RWPE1 (cell line): ENCODE measurements at places on chromosomes 7 and 10.

GRCh38 chr7:512146-512510 lies 7.5 kb downstream of the PDGFA start:
- DNase-seq, result no peak

DNA sequence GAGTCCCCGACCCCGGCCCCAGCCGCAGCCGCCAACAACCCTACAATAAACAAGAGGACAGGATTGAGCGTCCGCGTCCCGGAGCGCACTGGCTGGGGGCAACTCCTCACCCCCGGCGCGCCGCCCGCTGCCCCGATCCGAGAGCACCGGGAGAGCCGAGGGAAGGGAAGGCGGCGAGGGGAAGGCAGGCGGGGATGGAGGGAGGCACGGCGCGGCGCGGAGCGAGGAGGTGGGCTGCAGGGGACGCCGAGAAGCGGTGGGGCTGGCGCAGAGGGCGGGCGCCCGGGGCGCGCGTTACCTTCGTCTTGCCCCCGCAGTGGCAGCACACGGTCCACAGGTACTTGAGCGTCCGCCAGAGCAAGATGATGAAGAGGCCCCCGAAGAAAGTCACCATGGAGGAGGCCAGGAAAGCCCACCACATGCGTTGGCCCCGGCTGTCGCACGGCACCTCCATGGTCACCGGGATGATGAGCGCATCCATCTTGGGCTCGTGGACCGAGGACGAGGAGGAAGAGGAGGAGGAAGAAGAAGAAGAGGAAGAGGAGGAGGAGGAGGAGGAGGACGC lies 559 bp downstream of the KCNMA1 start:
- DNase-seq, result no peak

- no peak for DNase-seq
Observed at GRCh38 chr7:43220250-43220649, 107.8 kb downstream of the HECW1 start.

DNA sequence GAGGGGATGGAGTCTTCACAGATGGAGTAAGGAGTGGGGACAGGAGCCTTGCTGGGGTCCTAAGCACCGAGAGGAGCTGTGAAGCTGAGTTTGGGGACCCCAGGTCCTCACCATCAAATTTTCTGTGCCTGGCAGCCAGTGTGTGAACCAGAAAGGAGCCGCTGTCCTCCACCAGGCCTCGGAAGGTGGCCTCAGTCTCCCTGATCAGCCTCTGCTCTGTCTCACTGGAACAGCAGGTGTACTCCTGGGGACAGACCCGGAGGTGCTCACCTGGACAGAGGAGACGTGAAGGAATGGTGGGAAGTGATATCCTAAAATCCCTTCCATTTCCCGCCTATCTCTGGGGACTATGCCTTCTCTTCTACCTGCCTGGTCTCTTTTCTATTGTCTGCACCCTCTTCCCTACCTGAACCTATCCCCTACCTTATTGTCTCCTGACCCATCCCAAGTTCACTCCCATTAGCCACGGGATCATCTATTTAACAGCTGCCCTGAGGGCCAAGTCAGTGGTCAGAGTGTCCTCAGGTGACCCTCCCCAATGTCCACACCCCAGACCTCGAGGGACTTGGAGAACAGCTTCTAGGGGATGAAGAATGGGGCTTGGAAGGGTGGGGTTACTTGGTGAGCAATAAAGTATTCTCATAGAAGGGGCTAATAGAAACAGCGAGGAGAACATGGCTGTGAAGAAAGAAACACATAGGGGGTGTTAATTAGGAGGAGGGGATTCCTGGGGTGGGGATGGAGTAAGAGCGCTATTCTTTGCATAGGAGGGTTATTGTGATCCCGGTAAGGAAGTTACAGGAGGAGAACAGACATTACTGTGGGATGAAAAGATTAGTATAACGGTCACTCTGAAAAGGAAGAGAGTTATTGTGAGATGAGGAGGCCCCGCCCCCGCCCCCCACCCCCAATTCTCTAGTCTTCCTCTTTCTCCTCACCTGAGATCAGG lies 811 bp downstream of the GPC2 start:
- no peak for DNase-seq

GRCh38 chr10:47179291-47179647 lies 120.7 kb upstream of the GDF10 start:
- no peak for DNase-seq

- no peak for DNase-seq
Observed at GRCh38 chr10:75605096-75605495, 173.7 kb downstream of the LRMDA start.

GRCh38 chr10:43728425-43728824 lies 79.7 kb upstream of the ZNF32 start:
- DNase-seq, result no peak

DNA sequence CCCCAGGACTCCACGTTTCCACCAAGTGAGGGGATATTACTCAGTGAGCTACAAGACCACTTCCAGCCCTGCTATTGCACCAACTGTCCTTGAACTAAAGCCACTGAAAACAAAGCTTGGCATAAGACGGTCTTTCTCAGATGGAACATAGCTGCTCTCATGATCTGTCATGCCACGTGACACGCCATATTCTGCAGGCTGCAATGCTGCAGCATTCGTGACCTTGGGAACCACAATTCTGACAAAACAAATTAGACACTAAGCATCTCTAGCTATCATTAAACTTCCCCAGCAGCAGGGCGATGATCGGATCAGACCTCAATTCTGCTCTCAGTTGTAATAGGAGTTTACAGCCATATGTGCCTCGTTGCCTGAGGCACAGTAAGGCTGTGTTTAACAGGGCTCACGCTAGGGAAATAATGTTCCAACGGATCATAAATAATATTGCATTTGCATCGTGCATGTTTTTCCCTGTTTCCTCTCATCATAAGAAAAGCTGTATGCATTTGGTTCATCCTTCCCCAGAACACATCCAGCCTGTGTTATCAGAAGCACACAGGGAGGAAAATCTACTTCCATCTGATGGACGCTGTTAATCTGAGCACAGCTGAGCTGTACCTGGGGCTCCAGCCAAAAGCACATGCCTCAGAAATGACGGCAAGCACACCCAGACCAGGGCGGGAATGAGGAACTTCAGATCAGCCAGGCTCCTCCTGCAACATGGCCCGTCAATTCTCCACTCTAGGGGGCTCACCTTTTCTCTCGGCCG lies 38.6 kb upstream of the CNPY1 start:
- no peak for DNase-seq

- no peak for DNase-seq
Observed at GRCh38 chr7:40301486-40302068, 166.8 kb downstream of the SUGCT start.

DNA sequence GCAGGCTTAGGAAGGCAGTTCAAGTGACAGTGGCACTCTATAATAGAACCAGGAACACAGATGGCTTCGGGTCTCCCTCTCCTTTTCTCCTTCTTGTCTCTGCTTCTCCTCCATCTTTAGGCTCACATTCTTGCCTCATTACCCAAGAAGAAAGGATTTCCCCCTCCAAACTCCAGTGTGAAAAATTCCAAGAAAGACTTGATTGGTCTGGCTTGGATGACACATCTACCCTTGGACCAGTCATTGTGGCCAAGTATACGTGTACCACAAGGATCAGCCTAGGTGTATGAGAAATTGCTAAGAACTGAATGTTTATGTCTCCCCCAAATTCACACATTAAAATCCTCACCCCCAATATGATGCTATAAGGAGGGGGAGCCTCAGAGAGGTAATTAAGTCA lies 53.9 kb downstream of the PRTFDC1 start:
- no peak for DNase-seq

DNA sequence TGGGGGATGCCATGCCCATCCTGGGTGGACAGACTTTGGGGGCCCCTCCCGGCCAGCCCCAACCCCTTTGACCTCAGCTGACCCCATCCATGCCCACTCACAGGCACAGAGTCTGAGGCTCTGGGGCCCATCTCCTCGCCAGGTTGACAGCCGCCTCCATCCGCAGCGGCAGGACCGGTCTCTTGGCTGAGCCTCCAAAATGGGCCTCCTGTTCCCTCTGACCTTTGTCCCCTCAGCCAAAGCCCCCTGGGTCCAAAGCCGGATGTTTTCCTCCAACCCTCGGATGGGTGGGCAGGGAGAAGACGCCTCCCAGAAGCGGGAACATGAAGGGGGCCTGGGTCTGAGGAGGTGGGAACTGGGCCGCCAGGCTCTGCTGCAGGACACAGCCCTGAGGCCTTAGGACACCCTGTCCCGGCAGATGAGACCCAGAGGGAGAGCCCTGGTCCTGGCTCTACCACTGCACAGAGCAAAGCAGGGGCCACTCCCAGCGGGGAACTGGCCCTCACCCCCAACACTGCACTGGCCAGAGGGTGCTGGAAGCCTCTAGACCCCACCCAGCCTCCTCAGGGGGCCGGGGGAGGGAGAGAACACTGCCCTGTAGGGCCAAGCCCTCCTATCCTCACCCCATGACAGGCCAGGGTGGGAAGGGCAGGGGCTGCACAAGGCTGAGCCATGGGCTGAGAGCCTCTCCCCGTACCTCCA lies 12.6 kb downstream of the PDGFA start:
- no peak for DNase-seq

DNA sequence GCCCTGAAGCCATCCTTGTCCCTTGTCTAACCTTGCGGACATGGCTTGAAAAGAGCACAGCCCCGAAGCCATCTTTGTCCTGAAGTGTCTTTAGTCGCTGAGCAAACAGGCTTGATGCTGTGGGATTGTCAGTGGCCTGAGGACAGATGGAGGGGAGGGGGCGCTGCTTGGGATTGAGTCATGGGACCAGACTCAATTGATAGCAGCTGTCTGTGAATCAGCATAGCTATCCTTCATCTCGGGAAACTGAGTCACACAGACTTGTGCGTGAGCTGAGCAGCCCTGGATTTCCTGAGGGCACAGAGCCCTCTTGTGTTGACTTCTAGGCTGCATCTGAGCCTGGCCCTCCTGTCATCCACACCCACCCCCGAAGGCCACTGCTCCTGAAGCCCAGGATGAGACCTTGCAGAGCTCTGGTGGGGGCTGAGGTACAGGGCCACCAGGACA lies 14.4 kb downstream of the MYO1G start:
- DNase-seq, result no peak
